8988T (cell line): ENCODE measurements at places on chromosomes 12 and 14.

- peak; percentile 29 for DNase-seq
These were observed 63.9 kb upstream of the MAP1LC3B2 start for GRCh38 chr12:116495260-116495659.

DNA sequence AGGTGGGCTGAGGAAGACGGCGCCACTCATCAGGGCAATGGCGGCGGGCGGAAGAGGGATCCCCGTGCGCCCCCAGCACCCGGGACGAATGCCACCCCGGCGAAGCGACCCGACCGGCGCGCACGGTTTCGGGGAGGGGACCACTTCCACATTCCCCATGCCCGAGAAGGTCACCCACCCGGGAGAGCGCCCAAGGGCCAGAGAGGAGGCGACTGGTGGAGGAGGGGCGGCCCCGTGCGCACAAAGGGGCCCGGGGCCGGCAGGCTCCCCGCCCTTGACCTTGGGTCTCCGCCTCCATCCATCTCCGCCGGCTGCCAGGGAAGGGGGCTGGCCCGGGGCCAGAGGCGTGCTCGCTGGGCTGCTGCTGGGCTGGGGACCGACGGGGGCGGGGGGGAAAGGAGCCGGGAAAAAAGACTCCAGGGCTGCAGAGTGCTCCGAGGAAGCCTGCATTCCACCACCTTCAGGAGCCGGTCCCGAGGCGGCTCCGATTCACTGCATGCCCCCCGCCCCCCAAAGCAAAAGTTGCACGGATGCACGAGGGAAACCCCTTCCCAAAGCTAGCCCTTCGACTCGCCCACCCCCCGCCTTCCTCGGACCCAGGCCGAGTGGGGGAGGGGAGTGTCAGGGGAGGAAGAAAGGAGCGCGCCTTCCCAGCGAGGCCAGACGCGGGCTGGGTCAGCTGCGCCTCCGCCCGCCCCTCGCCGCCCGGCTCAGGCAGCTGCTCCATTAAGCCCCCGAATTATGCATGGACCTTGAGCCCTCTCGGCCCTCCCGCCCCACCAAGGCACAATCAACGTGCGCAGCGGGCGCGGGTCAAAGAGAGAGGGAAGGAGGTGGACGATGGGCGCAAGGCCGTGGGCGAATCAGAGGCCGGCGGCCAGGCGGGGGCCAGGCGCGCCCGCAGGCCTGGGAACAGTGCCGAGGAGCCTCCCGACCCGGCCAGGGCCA is 26.2 kb downstream of the BCL11B start:
- no peak for DNase-seq

GRCh38 chr12:91053951-91054715 is 3.7 kb downstream of the KERA start:
- DNase-seq, result no peak

DNA sequence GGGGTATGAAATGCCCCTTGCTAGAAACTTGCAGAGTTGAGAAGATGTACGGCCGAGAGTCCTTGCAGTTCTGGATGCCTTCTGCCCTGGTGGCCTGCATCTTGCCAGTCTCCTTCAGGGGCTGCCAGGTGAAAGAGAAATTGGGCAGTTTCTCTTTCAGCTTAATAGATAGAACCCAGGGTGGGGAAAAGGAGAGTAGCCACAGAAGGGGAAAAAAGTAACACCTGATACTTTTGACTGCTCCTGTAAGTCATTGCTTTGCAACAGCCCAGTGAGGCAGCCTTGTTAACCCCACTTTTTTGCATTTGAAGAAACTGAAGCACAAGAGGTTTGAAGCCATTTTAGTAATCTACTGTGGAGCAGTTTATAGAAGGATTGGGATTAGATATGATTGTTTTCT is 27.6 kb downstream of the TDP1 start:
- no peak for DNase-seq
